ENCODE measurements at places on chromosomes 11 and 22.

- no peak for DNase-seq
Observed at GRCh38 chr11:117595440-117595839, 201.6 kb downstream of the DSCAML1 start.

DNA sequence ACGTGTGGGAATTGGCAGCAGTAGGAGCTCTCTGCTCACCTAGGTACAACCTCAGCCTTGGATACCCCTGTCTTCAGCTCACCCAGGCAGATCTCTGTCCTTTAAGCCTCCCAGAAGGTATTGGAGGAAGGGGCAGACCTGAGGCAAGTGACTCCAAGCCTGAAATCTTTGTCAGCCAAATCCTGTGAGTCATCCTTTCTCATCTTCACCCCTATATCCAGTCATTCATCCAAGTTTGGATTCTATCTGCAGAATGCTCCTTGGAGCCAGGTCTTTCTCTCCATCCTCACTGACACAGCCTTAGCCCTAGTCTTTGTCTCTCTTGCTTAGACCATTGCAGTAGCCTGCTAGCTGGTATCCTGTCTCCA is 10.4 kb upstream of the THY1 start:
- no peak for DNase-seq

GRCh38 chr11:59243633-59244032 is 30.9 kb upstream of the MPEG1 start:
- DNase-seq, result no peak

- DNase-seq, result no peak
Observed at GRCh38 chr22:48796310-48797015, 1031.2 kb downstream of the BRD1 start.

GRCh38 chr22:19597399-19597735 is 73.2 kb upstream of the CLDN5 start:
- no peak for DNase-seq

GRCh38 chr11:116445108-116446047 is 327.4 kb downstream of the BUD13 start:
- no peak for DNase-seq

GRCh38 chr22:23263651-23264555 is 83.6 kb downstream of the BCR start:
- DNase-seq, result no peak

DNA sequence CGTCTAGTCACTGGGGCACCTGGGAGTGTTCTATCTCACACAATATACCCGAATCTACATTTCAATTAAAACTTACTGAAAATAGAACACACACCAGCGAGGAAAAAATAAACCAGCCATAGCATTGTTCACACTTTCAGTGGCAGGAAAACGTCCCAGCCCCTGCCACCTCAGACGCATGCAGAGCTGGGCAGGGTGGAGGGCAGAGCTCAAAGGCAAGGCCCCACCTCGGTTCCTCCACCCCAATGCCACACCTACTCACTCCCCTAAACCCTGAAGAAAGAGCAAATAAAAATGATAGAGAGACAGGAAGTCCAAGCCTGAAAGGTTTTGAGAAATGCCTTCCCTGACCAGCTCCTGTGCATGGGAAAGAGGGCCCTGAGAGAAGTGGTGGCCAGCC is 14.8 kb downstream of the B3GNT6 start:
- no peak for DNase-seq

- DNase-seq, result no peak
Observed at GRCh38 chr11:69826773-69827172, 7.6 kb upstream of the FGF3 start.

- no peak for DNase-seq
Observed at GRCh38 chr22:45612940-45613339, 58.7 kb upstream of the ATXN10 start.

DNA sequence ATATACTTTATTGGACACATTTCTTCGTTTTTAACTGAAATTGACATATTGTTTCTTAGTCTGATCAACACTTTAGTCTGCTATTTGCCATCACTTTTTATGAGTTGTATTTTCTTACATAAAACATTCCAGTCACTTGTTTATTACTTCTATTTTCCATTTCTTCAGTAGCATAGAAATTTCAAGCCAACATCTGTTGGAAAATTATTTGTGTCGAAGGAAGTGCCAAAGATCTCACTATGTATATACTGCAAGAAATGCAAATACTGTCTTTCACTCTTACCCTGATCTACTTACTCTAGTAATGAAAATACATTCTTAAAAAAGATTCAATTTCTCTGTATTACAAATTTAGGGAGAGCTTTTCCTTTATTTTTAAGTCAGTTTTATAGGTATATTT is 105.9 kb downstream of the SLC17A6 start:
- DNase-seq, result no peak

DNA sequence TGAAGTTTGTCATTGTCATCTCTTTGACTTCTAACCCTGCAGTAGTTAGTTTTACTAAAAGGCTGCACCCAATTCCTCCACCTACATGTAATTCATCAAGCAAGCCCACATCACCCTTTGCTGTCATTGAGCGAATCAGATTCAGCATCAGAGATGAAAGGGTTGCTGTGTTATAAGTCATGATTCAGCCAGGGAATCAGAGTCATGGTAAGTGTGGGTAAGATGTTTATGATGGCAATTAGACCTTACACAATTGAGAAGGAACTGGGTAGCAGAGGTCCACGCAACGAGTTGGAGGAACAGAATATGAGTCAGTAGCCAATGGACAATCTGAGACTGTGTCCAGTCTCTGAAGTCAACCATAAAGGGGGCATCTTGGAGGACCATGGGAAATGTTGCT is 162.8 kb upstream of the SNX19 start:
- peak; percentile 29 for DNase-seq

DNA sequence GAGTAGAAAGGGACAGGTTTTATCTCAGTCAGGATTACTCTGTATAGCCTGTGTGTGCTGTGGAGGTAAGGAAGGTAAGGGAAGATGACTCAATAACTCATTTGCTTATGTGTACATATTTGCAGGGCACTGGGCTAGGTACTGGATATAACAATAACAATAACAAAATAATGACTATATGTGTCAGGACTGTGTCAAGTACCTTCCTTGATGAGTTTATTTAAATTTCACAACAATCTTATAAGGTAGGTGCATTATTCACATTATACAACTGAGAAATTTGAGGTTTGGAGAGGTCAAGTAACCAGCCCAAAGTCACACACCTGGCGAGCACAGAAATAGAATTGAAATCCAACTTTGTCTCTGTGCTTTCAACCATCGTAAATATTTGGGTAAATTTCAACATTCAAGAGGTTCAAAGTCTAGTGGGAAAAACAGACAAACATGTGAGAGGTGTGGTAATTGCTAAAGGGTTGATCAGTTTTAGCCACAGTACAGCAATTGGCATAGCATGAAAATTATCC is 131.8 kb downstream of the APIP start:
- no peak for DNase-seq

GRCh38 chr22:49533886-49534285 is 293.8 kb downstream of the BRD1 start:
- no peak for DNase-seq

DNA sequence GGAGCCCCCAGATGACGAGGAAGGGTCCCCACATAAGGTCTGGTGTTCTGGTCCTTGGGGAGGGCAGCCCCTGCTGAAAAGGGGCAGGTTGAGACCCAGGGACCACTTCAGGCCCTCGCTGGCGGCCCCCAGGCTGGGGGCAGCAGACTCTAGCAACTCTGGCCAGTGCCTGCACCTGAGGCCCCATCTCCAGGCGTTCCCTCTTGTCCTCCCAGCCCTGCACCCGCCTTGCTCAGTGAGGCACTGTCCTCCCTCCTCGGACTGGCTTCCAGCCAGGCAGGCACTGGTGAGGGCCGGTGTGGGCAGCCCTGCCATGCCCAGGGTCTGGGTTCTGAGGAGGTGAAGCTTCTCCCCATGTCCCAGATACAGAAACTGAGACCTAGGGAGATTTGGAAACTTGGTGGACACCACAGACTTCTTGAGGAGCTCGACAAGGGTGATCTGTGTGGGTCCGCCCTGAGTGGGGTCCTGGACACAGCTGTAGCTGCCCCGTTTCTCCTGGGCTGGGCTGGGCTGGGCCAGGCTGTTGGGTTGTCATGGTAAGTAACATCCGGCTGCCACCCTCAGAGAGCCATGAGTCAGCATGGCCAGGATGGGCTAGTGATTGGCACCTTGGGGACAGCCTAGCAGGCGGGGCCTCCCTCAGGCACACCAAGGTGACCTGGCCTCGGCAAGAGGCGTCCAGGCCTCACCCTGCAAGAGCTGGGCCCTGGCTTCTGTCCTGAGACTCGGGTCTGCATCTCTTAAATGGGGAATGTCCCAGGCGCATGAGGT is 11.1 kb upstream of the PHLDA2 start:
- DNase-seq, result no peak

- no peak for DNase-seq
Observed at GRCh38 chr11:37089439-37089838, 491.4 kb upstream of the RAG2 start.

DNA sequence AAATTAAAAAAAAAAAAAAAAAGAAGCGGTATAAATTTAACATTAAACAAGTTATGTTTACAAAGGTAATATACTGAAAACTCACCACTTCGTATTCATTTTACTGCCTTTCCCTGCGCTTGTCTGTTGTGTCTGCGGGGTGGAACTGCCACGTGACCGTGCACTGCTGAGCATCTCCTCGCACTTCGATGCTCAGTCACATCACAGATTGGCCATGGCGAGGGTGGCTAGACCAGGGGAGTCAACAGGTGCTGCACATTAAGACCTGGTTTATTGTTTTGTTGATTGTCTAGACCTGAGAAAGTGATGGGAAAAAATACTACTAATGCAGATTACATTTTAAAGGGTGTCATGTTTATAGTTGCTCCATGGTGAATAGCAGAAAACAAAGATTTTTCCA is 22.8 kb upstream of the TUB start:
- no peak for DNase-seq

DNA sequence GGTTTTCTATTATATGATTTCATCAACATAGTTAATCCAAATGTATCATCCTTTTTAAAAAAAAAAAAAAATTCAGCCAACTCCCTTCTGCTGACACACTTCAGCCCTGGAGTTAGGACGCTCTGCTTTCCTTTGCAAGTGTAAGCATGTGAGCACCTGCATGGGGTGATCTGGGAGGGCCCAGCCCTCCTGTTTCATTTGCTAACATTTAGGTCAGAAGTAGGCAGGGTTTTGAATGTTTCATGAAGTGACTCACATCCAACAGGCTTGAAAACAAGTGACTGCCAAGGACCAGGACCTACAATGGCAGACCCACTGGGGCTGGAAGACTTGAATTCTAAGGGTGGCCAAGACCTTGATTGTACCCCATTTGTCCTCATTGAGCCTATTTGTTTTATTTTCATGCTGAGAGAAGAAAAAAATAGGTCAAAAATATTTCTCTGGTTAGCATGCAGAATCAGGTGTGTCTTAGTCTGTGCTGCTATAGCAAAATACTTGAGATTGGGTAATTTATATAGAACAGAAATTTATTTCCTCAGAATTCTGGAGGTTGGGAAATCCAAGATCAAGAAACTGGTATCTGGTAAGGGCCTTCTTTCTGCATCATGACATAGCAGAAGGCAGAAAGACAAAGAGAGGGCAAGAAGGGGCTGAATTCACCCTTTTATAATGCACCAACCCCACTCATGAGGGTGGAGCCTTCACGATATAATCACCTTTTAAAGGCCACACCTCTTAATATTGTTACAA is 137.6 kb downstream of the CD44 start:
- peak; percentile 18 for DNase-seq

- DNase-seq, result no peak
Observed at GRCh38 chr11:33532720-33533385, 167.8 kb downstream of the C11orf91 start.

GRCh38 chr11:60482361-60482760 is 10.2 kb upstream of the MS4A12 start:
- DNase-seq, result no peak

DNA sequence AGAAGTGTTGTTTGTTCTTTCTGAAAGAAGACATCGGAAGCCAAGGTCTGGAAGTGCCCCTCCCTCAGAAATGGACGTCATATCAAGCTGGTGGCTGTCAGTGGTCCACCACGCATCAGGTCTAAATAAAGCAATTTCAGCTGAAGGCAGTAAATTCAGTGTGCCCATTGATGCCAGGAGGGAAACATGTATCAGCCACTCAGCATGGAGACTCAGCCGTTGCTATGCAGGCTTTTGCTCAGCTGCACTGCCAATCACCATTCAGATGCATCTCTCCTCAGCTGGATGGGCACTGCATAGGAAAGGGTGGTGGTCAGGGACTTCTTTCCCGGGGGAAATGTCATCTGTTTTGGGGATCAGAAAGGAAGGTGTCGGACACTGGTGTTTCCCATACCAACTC is 878.2 kb downstream of the NTM start:
- DNase-seq, result no peak

DNA sequence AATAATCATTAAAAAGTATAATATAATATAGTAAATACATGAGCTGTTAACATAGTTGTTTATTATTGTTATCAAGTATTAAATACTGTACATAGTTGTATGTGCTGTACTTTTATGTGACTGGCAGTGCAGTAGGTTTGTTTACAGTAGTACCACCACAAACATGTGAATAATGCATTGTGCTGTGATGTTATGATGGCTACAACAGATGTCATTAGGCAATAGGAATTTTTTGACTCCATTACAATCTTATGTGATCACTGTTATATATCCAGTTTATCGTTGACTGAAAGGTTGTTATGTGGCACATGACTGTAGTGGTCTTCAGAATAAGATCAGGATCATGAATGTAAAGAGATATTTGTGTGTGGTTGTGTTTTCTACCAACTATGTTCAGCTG is 577.8 kb downstream of the JRKL start:
- no peak for DNase-seq

DNA sequence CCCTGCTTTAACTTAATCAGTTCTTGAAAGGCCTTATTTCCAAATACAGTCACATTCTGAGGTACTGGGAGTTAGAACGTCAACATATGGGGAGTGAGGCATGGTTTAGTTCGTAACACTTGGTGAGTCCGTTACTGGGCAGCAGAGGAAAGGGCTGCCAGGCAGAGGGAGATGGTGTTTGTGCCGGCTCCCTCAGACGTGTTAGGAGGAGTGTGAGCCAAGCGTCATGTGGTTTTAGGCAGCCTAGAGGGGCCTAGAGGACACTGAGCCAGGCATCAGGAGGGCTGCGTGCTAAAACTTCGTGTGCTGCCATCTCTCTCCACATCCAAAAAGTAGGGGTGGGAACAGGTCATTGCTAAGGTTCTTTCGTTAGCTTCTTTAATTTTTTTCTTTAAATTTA is 10.2 kb downstream of the BCR start:
- DNase-seq, result no peak

DNA sequence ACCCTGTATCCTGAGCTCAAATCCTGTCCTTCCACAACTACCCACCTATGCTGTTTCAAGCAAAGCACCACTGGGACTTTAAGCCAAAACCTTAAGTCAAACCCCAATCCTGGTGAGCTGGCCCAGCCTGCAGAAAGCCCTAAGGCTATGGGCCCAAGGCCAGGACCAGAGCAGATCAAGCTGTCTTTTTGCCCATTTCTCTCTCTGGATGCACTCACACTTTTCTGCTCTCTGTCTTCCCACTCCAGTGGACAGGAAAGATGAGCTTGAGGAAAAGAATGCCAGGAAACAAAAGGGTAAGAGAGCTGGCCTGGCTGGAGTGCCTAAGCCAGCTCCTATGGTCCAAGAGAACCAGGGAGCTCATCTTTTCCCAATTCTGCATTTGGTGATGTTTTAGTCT is 284.3 kb upstream of the ISX start:
- DNase-seq, result no peak

GRCh38 chr11:124276081-124276480 is 19.9 kb downstream of the OR8G5 start:
- DNase-seq, result peak; percentile 6
